Smooth muscle cell of the umbilical artery (primary cell): ENCODE measurements at places on chromosomes 13 and 19. TPM values are rescaled to one million over a fixed set of nuclear protein-coding genes. Genes with fewer than 3 reads are reported as not detected.

The TMC4 gene
- total RNA-seq: under 0.01 and 0.60 TPM in 2 replicates

The ZNF460 gene
- 119 and 124 TPM in 2 replicates for total RNA-seq

The MISP gene
- not detected in 2 replicates for total RNA-seq

The UBE2L5 gene
- total RNA-seq: 0.09 TPM in 1 of 2 replicates, not detected in the other
